ENCODE measurements at places on chromosomes 7 and 10.

DNA sequence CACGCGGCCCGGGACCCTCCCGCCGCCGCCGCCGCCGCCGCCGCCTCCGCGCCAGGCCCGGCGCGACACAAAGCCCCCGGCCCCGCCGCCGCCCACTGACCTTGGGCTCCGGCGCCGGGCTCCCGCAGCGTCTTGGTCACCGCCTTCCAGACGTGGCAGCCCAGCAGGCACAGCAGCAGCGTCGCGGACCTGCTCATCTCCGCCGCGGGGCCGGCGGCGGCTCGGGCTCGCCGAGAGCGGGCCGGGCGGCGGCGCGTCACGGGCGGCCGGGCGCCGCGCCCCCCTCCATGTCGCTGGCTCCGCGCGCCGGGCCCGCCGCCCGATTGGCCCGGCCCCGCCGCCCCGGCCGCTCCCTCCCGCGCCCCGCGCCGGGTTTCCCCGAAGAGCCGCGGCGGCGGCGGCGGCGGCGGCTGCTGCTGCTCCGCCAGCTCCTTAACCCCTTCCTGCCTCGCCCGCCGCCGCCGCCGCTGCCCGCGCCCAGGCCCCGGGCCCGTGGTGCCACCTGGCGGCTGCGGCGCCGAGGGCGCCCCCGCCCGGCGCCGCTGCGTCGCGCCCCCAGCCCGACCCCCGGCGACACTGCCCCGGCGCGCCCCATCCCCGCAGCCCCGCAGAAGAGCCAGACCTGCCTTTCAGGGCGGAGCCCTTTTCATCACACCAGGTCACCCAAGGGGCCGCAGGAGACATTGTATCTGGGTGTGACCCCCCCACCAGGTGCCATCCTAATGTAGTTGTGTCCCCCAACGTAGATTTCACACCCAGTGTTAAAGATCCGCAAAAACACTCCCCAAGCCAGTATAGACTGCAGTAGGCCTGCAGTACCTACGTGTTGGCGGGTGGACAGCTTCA lies at the start of gene FAM171A1:
Gene FAM171A1 (minus strand): TSS at position 434 of the 846 bp plus-strand sequence. CDS start 237 bp downstream, at position 197.
- no peak for DNase-seq

DNA sequence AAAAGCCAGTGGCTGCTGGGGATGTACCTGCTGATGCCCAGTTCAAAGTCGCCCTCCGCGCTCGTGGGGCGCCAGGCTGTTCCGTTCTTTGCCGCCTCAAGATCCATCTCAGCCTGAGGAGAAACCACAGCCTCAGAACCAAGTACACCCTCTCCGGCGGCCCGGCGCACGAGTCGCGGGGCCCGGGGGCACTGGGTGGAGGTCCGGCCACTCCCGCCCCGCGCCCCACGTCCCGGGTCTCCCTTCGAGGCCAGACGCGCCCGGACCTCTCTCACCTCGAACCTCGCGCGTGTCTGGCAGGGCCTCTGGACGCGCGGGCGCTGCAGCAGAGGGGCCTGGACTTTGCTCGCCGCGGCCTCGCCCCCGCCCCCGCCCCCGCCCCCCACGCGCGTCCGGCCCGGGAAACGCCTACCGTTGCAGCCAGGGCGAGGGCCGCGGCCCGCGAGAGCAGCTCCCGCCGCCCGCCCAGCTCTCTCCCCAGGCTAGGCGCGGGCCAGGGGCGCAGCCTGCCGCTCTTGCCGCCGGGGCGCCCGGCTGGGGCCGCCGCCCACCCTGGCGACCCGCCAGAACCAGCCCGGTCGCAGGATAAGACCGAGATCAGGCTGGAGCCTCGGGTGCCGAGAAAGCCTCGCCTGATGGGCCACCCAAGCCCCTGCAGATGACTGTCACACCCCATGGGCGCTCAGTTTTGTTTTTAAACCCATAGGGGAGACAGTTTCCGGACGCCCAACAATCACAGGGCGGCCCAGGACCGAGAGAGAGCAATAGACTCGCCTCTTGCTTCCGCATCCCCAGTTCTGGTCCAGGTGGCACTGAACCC lies at the start of gene ABCB4:
Gene ABCB4 (minus strand): TSS at position 322 of the 820 bp plus-strand sequence. CDS start 215 bp downstream, at position 107.
- DNase-seq, result no peak

- DNase-seq, result no peak
Measured at GRCh38 chr7:55180963-55181542, 162.2 kb downstream of the EGFR start.

DNA sequence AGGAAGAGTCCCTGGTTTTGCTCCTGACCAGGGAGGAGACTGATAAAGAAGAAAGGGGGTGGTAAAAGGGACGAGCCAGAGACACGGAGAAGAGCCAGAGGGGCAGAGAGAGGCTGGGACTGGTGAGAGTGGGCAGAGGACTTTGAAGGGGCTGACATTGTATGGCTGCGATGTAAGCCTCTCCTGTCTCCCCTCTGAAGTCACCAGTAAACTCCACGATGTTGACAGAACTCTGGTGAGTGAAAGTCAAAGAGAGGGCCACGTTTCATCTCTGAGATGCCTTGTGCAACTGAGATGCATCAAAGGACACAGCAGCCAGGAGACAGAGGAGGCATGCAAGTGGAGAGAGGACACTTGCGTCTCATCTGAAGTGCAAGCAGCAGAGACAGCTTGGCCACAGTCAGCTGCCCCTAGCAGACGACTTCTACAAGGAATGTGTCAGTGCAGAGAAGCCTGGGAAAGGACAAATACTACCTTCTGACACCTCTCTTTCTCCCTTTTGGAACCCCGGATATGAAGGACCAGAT lies 54.3 kb downstream of the SMKR1 start:
- DNase-seq, result no peak

DNA sequence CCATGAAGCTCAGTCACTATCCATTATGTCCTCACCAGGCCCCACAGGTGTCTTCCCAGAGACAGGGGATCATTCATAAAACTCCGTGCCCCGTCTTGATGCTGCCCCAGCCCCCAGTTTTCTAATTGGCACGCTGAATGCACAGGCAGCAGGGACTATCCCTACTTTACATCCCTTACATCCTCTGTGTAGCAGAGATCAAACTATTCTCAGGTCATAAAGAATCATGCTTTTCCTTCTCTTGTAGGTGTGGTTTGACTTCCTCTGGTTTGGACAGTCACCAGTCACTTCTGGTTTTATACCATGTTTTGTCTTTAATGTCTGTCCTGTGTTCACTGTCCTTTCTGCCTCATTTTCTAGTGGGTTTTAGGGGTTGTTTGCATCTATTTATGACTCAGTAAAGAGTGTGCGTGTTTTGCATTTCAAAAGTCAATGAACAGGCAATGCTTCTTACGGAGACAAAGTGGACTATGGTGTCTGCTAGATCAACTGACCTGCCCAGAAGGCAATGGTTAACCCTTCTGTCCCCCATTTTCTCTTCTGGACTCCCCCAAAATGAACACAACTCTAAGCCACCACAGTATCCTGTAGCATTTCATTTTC lies 140.4 kb upstream of the NPVF start:
- no peak for DNase-seq

GRCh38 chr10:93879273-93879672 lies 14.5 kb upstream of the SLC35G1 start:
- no peak for DNase-seq

Measured in cortex of kidney (tissue), 1 donor.